ENCODE measurements at places on chromosomes 13 and 19. TPM values are rescaled to one million over a fixed set of nuclear protein-coding genes. Genes with fewer than 3 reads are reported as not detected.

The SELENOV gene
- not detected for total RNA-seq

The TMEM255B gene
- total RNA-seq = 0.43 TPM

The MEIS3 gene
- 38.0 TPM for total RNA-seq

The CEACAM7 gene
- not detected for total RNA-seq

The C13orf42 gene
- total RNA-seq = not detected

DNA sequence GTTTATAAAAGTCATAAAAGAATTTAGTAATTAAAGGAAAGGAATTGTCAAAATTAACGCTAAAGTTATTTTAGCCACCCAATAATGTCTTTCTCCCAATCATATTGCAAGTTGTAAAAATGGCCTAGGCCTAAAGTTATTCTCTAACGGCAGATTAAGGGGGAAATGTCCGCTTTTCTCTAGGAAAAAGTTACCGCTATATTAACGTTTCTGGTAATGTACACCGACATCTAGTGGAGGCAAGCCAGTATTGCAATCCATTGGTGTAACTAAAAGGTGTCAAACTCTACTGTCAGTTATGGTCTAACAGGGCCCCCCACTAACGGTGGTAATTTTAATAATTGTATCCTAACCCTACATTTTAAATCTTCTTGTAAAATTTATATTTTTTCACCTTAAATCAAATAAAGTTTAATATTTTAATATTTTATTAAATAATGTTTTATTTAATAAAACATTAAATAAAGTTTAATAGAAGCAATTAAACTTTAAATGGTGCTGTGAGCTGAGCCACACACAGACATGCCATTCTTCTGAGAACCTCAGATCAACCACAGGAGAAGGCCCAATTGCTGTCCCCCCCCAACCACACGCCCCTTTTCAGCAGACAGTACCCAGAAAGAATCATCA is 35.9 kb upstream of the ZSCAN5A start:
- peak; percentile 46 for DNase-seq

- DNase-seq = no peak
Measured at GRCh38 chr13:30071969-30072817, 221.8 kb upstream of the UBL3 start.

DNA sequence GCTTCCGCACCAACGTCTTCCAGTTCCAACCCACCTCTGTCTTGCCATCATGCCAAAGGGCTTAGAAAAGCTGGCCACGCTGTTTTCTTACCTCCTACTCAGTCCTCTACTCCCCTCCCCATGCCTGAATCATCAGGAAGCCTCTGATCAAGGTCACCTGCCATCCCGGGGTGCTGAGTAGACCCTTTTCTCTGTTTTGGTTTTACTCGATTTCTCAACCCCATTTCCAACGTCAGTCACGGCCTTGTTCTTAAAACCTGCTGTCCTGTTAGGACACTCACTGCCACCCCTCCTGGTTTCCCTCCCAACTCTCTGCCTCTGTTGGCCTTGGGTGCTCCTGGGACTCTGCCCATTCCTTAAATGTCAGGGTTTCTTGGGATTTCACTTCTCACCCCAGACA is 350.1 kb downstream of the FOXO1 start:
- no peak for DNase-seq

DNA sequence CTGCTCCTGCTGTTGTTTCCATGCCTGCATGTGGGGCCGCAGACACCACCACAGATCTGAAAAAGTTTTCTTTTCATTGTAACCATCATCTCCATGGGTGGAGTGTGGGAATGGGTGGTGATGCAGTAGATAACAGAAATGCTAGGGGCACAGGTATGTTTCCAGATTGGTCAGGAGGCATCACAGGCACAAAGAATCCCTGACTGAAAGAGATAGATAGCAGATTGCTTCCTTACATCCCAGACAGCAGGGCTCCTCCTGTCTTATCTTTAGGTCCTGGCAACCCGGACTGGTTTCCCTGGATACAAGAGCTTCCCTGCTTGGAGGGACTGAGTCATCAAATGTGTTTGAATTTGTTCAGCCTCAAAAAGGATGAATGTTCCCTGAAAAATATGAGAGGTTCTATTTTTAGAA is 1937.6 kb downstream of the PCDH9 start:
- DNase-seq = peak; percentile 0

DNA sequence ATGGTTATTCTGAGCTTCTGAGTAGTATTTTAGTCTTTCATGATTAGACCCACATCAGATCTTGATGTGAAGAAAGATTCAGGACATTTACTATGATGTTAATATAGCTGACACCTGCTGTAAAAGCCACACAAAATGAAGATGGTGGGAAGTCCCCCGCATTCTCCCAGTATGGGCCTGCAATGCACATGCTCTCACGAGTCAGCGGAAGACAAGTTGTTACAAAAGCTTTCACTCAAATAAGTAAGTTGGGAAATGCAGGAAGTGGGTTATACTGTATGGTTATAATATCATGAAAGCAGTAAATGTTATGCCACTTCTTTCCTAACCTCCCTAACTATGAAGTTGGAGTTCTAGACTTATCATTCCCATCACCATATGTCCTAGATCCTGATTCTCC is 171.9 kb downstream of the KLF5 start:
- no peak for DNase-seq

DNA sequence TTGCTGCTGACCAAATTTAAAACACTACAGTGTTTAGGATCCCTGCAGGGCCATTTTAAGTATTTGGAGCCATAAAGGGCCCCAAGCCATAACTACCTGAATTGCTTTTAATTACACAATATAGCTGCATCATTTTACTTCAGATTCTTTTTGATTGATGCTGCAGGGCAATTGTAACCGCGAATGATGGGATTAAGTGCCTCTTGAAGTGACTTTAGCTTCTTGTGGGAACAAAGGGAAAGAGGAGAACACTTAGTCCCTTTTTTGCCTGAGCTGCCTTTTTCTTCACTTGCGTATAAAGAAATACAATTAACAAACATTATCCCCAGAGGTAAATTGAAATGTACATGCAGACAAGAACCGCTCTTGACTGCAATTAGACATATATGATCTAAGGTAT is 228.5 kb downstream of the ZIC5 start:
- DNase-seq = no peak

GRCh38 chr19:33206261-33207039 is 12.3 kb downstream of the LRP3 start:
- DNase-seq = no peak

DNA sequence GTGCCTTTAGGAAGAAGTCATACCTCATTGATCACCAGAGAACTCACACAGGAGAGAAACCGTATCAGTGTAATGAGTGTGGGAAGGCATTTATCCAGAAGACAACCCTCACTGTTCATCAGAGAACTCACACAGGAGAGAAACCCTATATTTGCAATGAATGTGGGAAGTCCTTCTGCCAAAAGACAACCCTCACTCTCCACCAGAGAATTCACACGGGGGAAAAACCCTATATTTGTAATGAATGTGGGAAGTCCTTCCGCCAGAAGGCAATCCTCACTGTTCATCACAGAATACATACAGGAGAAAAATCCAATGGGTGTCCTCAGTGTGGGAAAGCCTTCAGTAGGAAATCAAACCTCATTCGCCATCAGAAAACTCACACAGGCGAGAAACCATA is 21.9 kb downstream of the ZNF382 start:
- DNase-seq = no peak

DNA sequence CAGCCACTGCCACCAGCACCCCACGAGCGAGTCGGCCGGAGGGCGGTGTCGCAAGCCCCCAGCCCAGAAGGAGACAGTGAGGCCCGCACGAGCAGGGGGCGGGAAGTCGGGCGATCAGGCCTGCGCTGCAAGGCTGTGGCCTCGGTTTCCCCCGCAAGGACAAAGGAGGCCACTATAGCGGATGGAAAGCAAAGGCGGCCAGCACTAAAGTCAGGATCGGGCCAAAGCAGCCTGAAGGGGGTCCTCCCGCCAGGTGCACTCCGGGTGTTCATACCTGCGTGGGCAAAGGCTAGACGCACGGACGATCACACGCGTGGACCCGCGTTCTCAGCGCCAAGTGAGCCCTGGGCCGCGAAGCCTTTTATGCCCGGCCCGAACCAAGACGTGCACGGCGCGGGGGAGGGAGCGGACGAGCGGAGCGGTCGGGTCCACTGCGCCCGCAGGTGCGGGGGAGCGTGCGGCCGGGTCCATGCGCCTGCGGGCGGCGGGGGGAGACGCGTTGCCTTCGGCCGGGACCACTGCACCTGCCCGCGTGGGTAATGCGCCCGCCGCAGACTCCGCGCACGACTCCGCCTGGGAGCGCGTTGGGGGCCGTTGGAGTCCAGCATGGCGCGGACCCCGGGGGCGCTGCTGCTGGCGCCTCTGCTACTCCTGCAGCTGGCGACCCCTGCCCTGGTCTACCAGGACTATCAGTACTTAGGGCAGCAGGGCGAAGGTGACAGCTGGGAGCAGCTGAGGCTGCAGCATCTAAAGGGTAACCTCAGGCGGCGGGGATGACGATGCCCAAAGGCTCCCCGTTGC is at the start of the genes PRDX2 and THSD8:
PRDX2 (minus strand) TSS at position 335 of the 801 bp plus-strand sequence. CDS start 539 bp downstream, outside the sequence.
THSD8 (plus strand) TSS at position 604 of the 801 bp plus-strand sequence; CDS start at position 607, 3 bp downstream.
- peak; percentile 68 for DNase-seq

DNA sequence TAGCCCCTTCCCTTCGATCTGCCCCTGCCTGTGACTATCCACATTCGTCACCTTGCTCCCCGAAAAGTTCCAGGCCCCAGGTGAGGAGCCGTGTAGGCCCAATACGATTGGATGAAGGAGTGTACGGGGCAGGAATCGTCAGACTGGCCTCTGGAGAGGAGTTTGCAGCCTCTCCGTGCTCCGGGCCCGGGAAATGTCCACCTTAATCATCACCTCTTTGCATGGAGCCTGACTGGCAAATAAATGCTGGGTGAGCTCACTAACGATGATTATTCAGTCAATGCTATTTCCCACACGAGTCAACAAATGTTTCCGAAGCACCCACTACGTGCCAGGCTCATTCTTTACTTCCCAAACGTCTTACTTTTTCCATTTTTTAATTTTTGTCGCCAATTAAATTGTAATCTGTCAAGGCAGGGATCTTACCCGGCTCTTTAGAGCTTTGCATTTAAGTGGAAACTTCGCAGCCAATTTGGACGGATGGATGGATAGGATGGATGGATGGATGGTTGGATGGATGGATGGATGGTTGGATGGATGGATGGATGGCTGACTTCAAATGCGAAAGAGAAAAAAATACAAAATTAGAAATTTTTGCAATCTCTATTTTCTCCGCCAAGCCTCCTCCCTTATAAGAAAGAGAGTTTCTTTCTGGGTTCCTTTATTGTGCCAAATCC is 45.8 kb downstream of the TGDS start:
- peak; percentile 34 for DNase-seq

DNA sequence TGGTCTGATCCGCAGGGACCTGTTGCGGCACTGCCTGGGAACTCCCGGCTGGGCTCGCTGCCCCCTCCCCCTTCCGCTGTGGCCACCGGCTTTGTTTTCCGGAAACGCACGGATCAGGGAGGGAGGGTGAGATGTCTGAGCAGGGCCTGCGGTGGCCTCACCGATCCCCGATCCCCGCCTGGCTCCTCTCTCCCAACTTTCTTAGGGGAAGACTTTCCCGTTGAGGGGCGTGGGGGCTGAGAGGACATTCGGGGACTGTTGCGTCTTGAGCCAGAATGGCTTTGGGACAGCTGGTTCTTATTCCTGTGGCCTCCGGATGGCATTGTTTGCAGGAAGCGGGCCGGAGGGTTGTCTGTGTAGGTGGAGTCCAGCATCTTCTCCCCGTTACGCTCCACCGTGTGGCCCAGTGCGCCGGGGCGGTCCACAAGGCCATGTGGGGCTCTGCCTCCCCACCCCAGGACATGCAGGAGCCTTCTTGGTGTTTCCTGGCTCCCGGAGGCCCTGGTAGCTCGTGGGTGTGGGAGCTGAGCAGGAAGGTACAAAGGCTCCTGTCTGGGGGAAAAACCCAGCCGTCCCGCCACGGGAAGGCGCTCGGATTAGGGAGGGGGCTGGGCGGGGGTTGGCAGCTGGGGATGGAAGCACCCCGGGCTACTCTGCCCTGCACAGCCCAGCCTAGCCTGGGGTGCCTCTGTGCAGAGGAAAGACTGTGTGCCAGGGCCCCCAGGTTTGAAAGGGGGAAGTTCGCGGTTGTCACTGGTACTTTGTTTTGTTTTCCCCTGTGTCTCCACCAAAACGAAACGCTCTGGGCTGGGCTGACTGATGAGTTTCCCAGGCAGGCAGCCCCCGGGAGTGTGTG is 1.3 kb downstream of the CSNK1G2 start:
- DNase-seq = peak; percentile 86

DNA sequence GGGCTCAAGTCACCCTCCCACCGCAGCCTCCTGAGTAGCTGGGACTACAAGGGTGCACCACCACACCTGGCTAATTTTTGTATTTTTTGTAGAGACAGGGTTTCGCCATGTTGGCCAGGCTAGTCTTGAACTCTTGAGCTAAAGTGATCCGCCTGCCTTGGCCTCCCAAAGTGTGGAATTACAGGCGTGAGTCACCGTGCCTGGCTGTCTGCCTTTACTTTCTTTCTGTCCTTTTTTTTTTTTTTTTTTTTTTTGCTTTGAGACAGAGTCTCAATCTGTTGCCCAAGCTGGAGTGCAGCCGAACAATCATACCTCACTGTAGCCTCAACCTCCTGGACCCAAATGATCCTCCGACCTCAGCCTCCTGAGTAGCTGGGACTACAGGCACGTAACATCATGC is 25.0 kb upstream of the OR1M1 start:
- DNase-seq = no peak

- no peak for DNase-seq
Measured at GRCh38 chr19:40597329-40597838, 3.8 kb upstream of the LTBP4 start.

GRCh38 chr19:50147462-50148423 is 15.3 kb downstream of the IZUMO2 start:
- peak; percentile 71 for DNase-seq

DNA sequence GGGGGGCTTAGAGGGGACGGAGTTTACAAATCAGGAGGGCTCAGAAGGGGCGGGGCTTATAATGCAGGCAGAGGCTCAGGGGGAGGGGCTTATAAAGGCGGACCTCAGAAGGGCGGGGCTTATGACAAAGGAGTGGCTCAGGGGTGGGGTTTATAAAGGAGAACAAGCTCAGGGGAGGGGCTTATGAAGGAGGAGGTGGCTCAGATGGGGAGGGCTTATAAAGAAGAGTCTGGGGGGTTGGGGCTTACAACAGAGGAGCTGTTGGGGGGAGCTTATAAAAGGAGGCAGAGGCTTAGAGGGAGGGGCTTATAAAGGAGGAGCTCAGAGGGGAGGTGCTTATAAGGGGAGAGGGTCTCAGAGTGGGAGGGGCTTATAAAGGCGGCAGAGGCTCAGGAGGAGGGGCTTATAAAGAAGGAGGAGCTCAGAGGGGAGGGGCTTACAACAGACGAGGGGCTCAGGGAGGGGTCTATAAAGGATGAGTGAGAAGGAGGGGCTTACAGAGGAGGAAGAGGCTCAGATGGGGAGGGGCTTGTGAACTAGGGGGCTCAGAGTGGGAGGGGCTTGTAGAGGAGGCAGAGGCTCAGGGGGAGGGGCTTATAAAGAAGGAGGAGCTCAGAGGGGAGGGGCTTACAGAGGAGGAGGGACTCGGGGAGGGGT is 1.0 kb downstream of the SMIM24 start:
- no peak for DNase-seq

DNA sequence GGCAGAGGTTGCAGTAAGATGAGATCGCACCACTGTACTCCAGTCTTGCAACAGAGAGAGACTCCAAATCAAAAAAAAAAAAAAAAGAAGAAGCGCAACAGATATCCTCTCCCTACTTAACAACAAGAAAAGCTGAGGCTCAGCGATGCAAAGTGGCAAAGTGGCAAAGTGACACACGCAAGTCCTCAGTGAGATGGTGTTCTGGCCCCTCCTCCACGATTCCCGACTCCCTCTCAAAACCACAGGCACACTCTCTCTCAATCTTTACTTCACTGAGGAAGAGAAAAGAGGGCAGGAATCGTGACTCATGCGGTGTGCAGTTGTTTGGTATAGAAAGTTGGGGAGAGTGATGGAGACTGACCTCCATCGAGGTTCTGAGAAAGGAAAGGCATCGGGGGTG is 12.6 kb downstream of the FFAR2 start:
- DNase-seq = no peak

- peak; percentile 76 for DNase-seq
Measured at GRCh38 chr13:50323440-50324065, 308.3 kb downstream of the KCNRG start.

Data from fibroblast of villous mesenchyme (primary cell).